ENCODE measurements at places on chromosomes 1 and 21.

- no peak for DNase-seq
Observed at GRCh38 chr1:79694241-79694640, 687.7 kb upstream of the ADGRL4 start.

DNA sequence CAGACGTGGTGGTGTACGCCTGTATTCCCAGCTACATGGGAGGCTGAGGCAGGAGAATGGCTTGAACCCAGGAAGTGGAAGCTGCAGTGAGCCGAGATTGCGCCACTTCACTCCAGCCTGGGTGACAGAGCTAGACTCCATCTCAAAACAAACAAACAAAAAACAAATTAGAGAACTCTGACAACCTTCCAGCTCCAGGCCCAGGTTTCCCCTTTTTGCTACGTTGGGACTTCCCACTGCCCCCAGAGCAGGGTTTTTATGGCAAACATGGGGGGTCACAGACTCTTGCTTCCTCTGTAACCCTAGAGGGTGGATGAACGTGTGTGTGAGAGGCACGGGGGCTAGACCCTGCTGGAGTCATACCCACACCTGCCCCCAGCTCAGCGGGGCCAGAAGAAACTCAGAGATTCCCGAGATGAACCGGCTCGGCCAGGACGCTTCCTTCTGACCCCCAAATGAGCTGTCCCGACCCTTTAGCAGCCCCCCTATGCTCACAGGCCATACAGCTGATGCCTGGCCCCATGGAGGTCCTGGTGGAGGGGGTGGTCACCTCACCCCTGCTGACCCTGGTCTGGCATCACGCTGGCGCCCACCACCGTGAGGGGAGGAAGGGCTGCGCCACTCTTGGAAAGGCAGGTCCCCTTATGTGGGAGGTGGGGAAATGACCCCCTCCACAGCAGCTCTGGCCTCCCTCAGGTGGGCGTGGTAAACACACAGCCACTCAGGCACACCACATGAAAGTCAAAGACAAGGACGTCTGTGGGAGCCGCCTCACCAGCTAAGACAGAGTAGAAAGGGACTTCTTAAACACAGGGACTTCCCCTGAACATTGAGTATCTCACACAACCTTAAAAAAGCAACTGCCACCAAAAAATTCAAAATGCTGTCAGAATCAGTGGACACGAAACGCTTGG is 7.1 kb downstream of the GPR157 start:
- DNase-seq: no peak

- peak; percentile 81 for DNase-seq
Observed at GRCh38 chr1:26284597-26285347, 4.9 kb downstream of the SH3BGRL3 start.

GRCh38 chr1:240516069-240516468 is 95.9 kb downstream of the GREM2 start:
- no peak for DNase-seq

DNA sequence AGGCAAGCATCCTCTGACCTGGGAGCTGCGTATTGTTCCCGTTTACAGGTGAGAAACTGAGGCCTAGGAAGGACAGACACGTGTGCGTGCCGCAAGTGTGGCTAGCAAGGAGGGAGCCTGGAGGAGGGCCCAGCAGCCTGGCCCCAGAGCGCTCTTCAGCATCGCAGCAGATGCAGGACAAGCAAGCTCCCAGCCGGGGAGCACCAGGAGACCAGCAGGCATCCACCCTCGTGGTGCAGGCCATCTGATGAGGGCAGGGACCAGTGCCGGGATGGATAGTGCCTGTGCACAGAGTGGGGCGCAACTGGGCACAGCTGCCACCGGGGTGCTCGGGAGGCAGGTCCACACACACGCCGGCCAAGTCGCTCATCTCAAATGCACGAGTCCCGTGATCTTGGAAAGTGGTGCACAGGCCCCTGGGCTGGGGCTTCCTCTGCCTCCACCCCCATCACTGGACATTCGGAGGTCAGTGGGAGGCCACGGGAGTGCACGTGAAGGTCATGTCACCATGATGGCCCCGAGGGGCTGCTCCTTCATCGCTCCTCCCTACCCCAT is 55.1 kb downstream of the COL18A1 start:
- DNase-seq: no peak

DNA sequence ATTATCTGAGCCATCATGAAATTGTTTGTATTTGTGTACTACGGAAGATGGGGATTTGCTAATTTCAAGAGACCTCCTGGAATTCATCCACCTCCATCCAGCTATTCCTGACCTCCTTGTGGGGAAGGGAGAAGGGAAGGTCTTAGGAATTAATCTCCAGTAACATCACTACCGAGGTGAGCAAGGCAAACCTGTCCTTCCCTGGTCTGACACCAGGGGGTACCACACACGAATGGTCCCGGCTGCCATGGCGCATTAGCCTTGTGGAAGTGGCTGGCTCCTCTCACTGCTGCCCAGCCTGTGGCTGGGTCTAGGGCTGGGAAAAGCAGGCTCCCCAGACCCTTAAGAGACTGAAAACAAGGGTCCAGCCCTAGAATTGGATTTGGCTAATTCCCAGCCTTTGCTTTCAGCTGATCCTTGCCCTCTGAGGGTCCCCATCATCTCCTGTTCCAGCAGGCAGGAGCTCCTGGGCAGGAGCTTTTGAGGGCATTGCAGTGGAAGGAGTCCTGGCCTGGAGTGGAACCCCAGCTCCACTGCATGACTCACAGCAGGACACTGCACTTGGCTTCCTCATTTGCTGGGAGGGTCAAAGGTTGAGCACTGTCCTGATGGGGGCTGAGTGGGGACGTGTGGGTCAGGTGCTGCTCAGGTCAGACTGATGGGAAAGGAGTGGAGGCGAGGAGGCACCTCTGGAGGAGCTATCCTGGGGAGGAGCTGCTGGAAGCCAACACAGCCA is 34.8 kb downstream of the RIMS3 start:
- no peak for DNase-seq

- DNase-seq: no peak
Observed at GRCh38 chr1:39081271-39082009, 55.3 kb downstream of the NDUFS5 start.
